ENCODE measurements at places on chromosomes 16 and 17. TPM values are rescaled to one million over a fixed set of nuclear protein-coding genes. Genes with fewer than 3 reads are reported as not detected.

ODAD4 gene
- not detected for total RNA-seq

ZNF624 gene
- total RNA-seq: 3.4 TPM

MYLK3 gene
- total RNA-seq: 0.50 TPM

NOTUM gene
- not detected for total RNA-seq

SULT1A4 gene
- 12.6 TPM for total RNA-seq

TBX21 gene
- not detected for total RNA-seq

KCNG4 gene
- not detected for total RNA-seq

ABCC11 gene
- total RNA-seq: not detected

SEZ6 gene
- total RNA-seq: not detected

ACAP1 gene
- total RNA-seq: not detected

G6PC1 gene
- total RNA-seq: not detected

SKAP1 gene
- not detected for total RNA-seq

CMIP gene
- total RNA-seq: 23.6 TPM

C17orf113 gene
- total RNA-seq: 0.25 TPM

KRT24 gene
- total RNA-seq: not detected

SEC14L5 gene
- total RNA-seq: 0.06 TPM

MSLN gene
- total RNA-seq: not detected

RPGRIP1L gene
- total RNA-seq: 6.7 TPM

SDR42E2 gene
- total RNA-seq: not detected

PROCA1 gene
- total RNA-seq: 1.1 TPM

NT5M gene
- 1.4 TPM for total RNA-seq

SSTR5 gene
- total RNA-seq: 0.50 TPM

EFCAB13 gene
- 4.4 TPM for total RNA-seq

PIGS gene
- total RNA-seq: 72.4 TPM

RTN4RL1 gene
- not detected for total RNA-seq

CA5A gene
- total RNA-seq: not detected

TBC1D3C gene
- not detected for total RNA-seq

CPHXL2 gene
- not detected for total RNA-seq

KRTAP4-3 gene
- not detected for total RNA-seq

TMIGD1 gene
- not detected for total RNA-seq

MYO18A gene
- 28.0 TPM for total RNA-seq

SLC52A1 gene
- under 0.01 TPM for total RNA-seq

SLC6A2 gene
- 0.38 TPM for total RNA-seq

ITGA2B gene
- total RNA-seq: 0.76 TPM

KRT222 gene
- total RNA-seq: under 0.01 TPM

HOXB6 gene
- 10.2 TPM for total RNA-seq

CTNS gene
- 28.0 TPM for total RNA-seq

PSKH1 gene
- 12.5 TPM for total RNA-seq

WSB1 gene
- 229 TPM for total RNA-seq

DRC3 gene
- 0.49 TPM for total RNA-seq

HIRIP3 gene
- total RNA-seq: 6.6 TPM

CSH2 gene
- total RNA-seq: not detected

SAMD14 gene
- total RNA-seq: 14.1 TPM

ZNF385C gene
- not detected for total RNA-seq

CDH11 gene
- 15.4 TPM for total RNA-seq

PLD6 gene
- total RNA-seq: 1.3 TPM

NOG gene
- 1.6 TPM for total RNA-seq

GDPD1 gene
- total RNA-seq: 3.1 TPM

SEPTIN12 gene
- 0.06 TPM for total RNA-seq

KLHL10 gene
- under 0.01 TPM for total RNA-seq

NPIPB9 gene
- 1.5 TPM for total RNA-seq

ZG16 gene
- total RNA-seq: not detected

DOC2A gene
- total RNA-seq: 0.63 TPM

SULT1A2 gene
- 0.16 TPM for total RNA-seq

TBC1D3I gene
- total RNA-seq: not detected

COPRS gene
- 45.7 TPM for total RNA-seq
